ENCODE measurements at places on chromosomes 5 and 9. TPM values are rescaled to one million over a fixed set of nuclear protein-coding genes. Genes with fewer than 3 reads are reported as not detected.

The FAXDC2 gene
- not detected for total RNA-seq

The FCN1 gene
- not detected for total RNA-seq

The CRB2 gene
- not detected for total RNA-seq

The RAI14 gene
- 0.93 TPM for total RNA-seq

The CDHR2 gene
- 0.40 TPM for total RNA-seq

The TLR4 gene
- 0.42 TPM for total RNA-seq

The TNFSF8 gene
- total RNA-seq: 1.3 TPM

The SAXO1 gene
- not detected for total RNA-seq

The HACD4 gene
- 2.2 TPM for total RNA-seq

The SHROOM1 gene
- 5.4 TPM for total RNA-seq

The NR4A3 gene
- total RNA-seq: 2.4 TPM

The IRX4 gene
- total RNA-seq: not detected

The PPP1R26 gene
- 3.7 TPM for total RNA-seq

The TOMM5 gene
- 93.0 TPM for total RNA-seq

The BARX1 gene
- not detected for total RNA-seq

DNA sequence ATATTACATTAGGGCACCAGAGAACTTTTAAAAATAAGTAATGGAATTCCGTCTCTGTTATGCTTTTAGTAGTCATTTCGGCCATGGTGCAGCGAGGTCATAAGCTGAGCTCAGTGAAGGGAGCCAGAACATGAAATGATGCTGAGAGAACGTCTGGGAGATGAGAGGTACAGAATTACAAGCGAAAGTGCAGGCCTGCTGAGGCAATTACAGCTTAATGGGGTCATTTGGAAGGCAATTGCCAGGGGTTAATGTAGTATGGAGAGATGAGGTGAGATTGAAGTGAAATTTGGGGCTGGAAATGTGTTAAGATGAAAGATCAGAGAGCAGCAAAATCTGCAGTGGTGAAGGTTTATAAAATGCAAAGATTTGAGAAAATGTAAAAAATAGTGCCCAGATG is 96.5 kb downstream of the PBX3 start:
- DNase-seq: no peak
- no peaks in the 10 kb centered on the region for H3K27me3 ChIP-seq
- no peak overlapping the region for H3K27ac ChIP-seq
- H3K36me3 ChIP-seq: no peaks in the 10 kb centered on the region

GRCh38 chr9:33297432-33297831 is 7.1 kb downstream of the NFX1 start:
- peak overlapping the region; percentile 68 for H3K27ac ChIP-seq
- H3K4me1 ChIP-seq: peaks cover 55% of the 10 kb centered on the region
- no peaks in the 10 kb centered on the region for H3K27me3 ChIP-seq
- peaks cover 48% of the 10 kb centered on the region for H3K36me3 ChIP-seq
- H3K4me3 ChIP-seq: peak overlapping the region; percentile 59
- DNase-seq: no peak

- no peaks in the 10 kb centered on the region for H3K4me1 ChIP-seq
- H3K36me3 ChIP-seq: no peaks in the 10 kb centered on the region
- no peak overlapping the region for H3K4me3 ChIP-seq
- no peak overlapping the region for H3K27ac ChIP-seq
- no peak for DNase-seq
Observed at GRCh38 chr9:101673642-101674041, 64.8 kb downstream of the GRIN3A start.

DNA sequence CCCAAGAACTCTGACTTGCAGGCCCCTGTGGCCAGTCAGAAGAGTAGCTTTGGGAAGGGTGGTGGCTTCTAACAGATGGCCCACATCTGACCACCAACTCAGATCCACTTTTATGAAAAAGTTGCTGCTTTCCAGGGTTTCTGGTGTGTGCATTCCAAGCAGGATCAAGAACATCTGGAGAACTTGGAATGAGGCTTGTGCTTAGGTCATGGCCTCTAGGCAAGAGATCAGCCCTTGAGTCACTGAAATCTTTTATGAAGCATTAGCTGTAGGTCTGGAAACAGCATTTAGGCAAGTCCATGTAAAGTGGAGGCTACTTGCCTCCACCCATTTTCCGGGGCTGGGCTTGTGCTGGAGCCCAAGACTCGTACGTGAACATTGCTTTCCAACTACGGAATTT is 433.3 kb downstream of the SH3GL2 start:
- H3K4me3 ChIP-seq: no peak overlapping the region
- H3K27me3 ChIP-seq: no peaks in the 10 kb centered on the region
- no peak overlapping the region for H3K27ac ChIP-seq
- H3K4me1 ChIP-seq: no peaks in the 10 kb centered on the region
- no peaks in the 10 kb centered on the region for H3K36me3 ChIP-seq

DNA sequence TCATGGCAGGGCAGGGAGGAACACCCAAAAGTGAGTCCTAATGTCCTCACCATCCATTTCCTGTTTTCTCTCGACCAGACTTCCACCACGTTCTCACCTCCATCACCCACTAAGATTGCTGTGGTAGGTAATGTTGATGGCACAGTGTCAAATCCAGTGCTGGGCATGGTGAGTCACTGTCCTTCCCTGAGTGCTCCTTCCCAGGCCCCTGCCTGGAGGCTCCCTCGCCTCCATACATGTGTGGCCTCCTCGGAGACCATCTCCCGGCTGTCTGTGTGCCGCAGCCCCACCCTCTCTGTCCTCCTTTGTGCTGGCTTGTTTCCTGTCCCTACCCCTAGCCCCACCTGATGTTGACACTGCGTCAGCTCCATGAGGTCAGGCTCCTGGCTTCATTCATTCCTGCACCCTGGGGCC is 177.5 kb downstream of the SYK start:
- no peak overlapping the region for H3K27ac ChIP-seq
- H3K4me3 ChIP-seq: no peak overlapping the region
- DNase-seq: no peak
- H3K27me3 ChIP-seq: peaks cover 33% of the 10 kb centered on the region

GRCh38 chr5:18736051-18736398 is 1101.8 kb downstream of the TAF11L14 start:
- no peak overlapping the region for H3K4me3 ChIP-seq
- peaks cover 6% of the 10 kb centered on the region for H3K36me3 ChIP-seq
- DNase-seq: no peak
- H3K27me3 ChIP-seq: no peaks in the 10 kb centered on the region
- H3K4me1 ChIP-seq: peaks cover 33% of the 10 kb centered on the region

DNA sequence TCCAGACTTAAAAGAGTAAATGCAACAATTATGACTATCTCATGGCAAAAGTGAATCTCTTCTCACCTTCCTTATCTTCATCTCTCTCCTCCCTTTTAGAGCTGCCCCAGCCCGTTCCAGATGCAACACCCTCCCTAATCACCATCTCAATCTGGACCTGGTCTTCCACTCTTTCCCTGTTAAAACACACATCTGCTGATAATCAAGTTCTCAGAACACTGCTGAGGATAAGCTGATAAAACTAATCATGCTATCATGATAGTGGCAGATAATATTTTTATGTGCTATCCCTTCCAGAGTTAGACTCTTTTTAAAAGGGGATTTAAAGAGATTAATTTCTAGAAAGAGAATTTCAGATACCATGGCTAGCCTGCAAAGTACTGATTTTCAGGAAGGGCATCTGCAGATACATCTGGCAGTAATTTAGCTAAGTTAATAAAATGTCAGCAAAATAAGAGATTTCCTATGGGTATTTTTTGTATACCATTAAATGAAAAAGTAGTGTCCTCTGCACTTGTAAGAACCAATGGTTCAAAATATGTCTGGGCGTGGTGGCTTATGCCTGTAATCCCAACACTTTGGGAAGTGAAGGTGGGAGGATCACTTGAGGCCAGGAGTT is 17.2 kb downstream of the SGTB start:
- H3K4me3 ChIP-seq: no peak overlapping the region
- no peaks in the 10 kb centered on the region for H3K4me1 ChIP-seq
- no peaks in the 10 kb centered on the region for H3K27me3 ChIP-seq
- no peaks in the 10 kb centered on the region for H3K36me3 ChIP-seq
- H3K27ac ChIP-seq: no peak overlapping the region

GRCh38 chr9:33818167-33818846 is 1.3 kb downstream of the UBE2R2 start:
- peak overlapping the region; percentile 92 for H3K27ac ChIP-seq
- peak overlapping the region; percentile 83 for H3K4me3 ChIP-seq
- no peaks in the 10 kb centered on the region for H3K27me3 ChIP-seq
- H3K36me3 ChIP-seq: peaks cover 7% of the 10 kb centered on the region

- no peaks in the 10 kb centered on the region for H3K4me1 ChIP-seq
- DNase-seq: no peak
- H3K27me3 ChIP-seq: peaks cover 25% of the 10 kb centered on the region
- H3K36me3 ChIP-seq: peaks cover 3% of the 10 kb centered on the region
- H3K4me3 ChIP-seq: no peak overlapping the region
Observed at GRCh38 chr9:79431019-79431679, 140.6 kb upstream of the TLE4 start.

- H3K36me3 ChIP-seq: peaks cover 22% of the 10 kb centered on the region
- peak overlapping the region; percentile 87 for H3K27ac ChIP-seq
- DNase-seq: no peak
- peaks cover 29% of the 10 kb centered on the region for H3K4me1 ChIP-seq
- peak overlapping the region; percentile 92 for H3K4me3 ChIP-seq
- H3K27me3 ChIP-seq: no peaks in the 10 kb centered on the region
Observed at GRCh38 chr5:176387384-176387925, 943 bp downstream of the NOP16 start.

- no peak overlapping the region for H3K4me3 ChIP-seq
- DNase-seq: no peak
- H3K27ac ChIP-seq: no peak overlapping the region
- no peaks in the 10 kb centered on the region for H3K27me3 ChIP-seq
Observed at GRCh38 chr9:107927276-107927675, 437.7 kb upstream of the KLF4 start.

GRCh38 chr9:107705521-107705920 is 216.0 kb upstream of the KLF4 start:
- no peak for DNase-seq
- H3K27ac ChIP-seq: no peak overlapping the region
- peaks cover 4% of the 10 kb centered on the region for H3K4me1 ChIP-seq
- no peak overlapping the region for H3K4me3 ChIP-seq
- H3K27me3 ChIP-seq: peaks cover 12% of the 10 kb centered on the region

DNA sequence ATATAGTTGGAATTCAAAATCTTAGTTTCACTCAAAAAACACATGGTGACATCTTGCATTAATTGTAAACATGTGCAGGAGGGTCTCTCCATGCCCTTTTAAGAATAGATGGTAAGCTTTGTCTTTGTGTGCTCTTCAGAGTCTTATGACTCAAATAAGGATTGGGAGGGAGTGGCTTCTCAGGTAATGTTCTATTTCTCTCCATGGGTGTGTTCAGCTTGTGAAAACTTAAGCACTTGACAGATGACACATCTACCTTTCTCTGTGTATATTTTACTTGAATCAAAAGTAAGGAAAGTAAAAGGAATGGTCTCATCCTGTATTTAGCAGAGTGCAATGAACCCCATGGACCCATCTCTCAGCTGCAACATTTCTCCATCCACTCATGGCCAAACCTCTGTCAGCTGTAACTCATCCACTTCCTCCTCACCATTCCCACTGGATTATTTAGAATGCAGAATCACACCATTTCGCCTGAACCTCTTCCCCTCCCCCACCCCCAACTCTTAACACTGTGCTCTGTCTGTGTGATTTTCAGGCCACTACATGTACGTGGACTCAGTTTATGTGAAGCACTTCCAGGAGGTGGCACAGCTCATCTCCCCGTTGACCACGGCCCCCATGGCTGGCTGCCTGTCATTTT is 82.1 kb downstream of the MAMDC2 start:
- H3K27ac ChIP-seq: no peak overlapping the region
- H3K4me3 ChIP-seq: no peak overlapping the region
- H3K4me1 ChIP-seq: no peaks in the 10 kb centered on the region
- H3K27me3 ChIP-seq: no peaks in the 10 kb centered on the region

GRCh38 chr9:112562235-112562958 is 75.8 kb downstream of the KIAA1958 start:
- no peak overlapping the region for H3K4me3 ChIP-seq
- no peaks in the 10 kb centered on the region for H3K36me3 ChIP-seq
- H3K27ac ChIP-seq: no peak overlapping the region
- no peaks in the 10 kb centered on the region for H3K4me1 ChIP-seq

DNA sequence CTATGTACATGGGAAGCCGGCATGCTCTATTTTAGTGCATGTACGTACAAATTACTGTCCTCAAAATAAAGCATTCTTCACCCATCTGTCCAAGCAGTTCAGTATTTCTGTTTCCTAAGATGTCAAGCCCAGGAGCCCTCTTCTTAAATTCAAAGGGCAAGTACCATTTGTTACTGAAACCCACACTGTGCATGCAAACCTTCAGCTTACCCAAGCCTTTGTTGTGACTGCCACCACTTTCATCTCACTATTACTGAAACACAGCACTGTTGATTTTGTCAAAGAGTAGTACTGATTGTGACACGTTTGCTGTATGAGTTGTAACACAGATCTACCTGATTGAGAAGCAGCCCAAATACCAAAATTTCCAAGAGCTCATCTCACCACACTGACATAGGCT is 390.4 kb upstream of the IZUMO3 start:
- H3K4me3 ChIP-seq: no peak overlapping the region
- no peaks in the 10 kb centered on the region for H3K27me3 ChIP-seq
- DNase-seq: no peak
- H3K4me1 ChIP-seq: no peaks in the 10 kb centered on the region
- H3K27ac ChIP-seq: no peak overlapping the region
- peaks cover 6% of the 10 kb centered on the region for H3K36me3 ChIP-seq

DNA sequence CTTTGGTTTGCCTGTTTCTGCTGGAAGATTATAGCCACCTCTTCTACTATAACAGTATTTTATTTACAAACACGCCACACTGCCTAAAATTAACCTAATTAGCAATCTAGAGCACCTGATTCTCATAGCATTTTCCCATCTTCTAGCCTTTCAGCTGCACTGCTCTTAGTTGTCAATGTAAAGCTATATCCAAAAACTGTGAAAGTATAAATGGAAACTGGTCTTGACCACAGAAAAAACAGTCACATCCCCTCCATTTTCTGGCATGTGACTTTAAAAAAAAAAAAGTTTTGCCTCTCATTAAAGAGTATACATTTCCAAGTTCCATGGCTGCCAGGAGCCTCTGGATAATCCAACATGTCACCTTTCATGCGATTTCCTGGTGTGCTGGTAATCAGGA is 287.8 kb downstream of the DTWD2 start:
- H3K36me3 ChIP-seq: peaks cover 8% of the 10 kb centered on the region
- H3K4me1 ChIP-seq: no peaks in the 10 kb centered on the region
- no peaks in the 10 kb centered on the region for H3K27me3 ChIP-seq

GRCh38 chr9:79877943-79878602 is 306.3 kb downstream of the TLE4 start:
- H3K27ac ChIP-seq: no peak overlapping the region
- no peak overlapping the region for H3K4me3 ChIP-seq
- no peaks in the 10 kb centered on the region for H3K27me3 ChIP-seq
- H3K4me1 ChIP-seq: peaks cover 26% of the 10 kb centered on the region
- no peak for DNase-seq

- H3K4me3 ChIP-seq: no peak overlapping the region
- no peak for DNase-seq
- H3K27me3 ChIP-seq: no peaks in the 10 kb centered on the region
- peaks cover 6% of the 10 kb centered on the region for H3K36me3 ChIP-seq
Observed at GRCh38 chr5:28734396-28734795, 1696.0 kb upstream of the CDH9 start.

DNA sequence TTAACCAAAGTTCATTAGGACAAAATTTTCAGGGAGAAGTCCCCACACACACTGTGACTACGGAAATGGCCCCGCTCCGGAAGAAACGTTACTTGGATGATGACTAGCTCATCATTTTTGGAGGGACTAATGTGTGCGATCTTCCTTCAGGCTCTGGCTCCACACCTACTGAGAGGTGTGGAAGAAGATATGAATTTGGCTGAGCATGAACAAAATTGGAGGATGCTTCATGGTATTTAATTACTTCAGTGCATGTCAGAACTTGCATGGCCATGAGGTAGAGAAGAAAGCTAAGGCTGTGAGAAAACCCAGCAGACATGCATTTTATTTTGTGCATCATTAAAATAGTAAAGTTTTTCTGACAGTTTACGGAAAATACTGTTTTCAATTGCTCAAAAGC is 202.1 kb upstream of the TLE4 start:
- no peak overlapping the region for H3K4me3 ChIP-seq
- no peaks in the 10 kb centered on the region for H3K4me1 ChIP-seq
- no peaks in the 10 kb centered on the region for H3K36me3 ChIP-seq
- H3K27ac ChIP-seq: no peak overlapping the region

Data from natural killer cell treated with Interleukin-12 subunit alpha and Interleukin-12 subunit beta and Interleukin-15 and Interleukin-18, amount 100 ng/mL, for 72 hours (primary cell).